Renal cortical epithelial cell (primary cell): ENCODE measurements at places on chromosomes 5 and 9.

DNA sequence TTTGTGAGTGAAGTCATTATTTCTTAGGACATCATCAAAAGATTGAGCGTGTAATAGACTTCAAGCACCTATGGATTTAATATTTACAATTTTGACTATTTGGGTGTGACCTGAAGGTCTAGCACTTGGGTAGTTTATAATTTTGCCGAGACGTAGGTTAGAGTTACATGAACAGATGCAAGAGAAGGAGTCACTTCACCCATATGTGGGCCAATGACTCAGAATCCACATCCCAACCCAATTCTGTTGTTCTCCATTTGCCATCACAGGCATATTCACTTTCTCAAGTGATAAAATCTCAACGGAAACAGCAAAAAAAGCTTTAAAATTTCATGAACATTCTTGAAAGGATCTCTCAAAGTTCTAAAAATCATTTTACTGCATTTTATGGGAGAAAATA lies 12.1 kb upstream of the ERAP1 start:
- no peak for DNase-seq

- DNase-seq, result peak; percentile 78
These were observed 107.0 kb downstream of the TRIO start for GRCh38 chr5:14250084-14250695.

- no peak for DNase-seq
These were observed 32.1 kb upstream of the MVB12B start for GRCh38 chr9:126294331-126295081.

GRCh38 chr5:7773178-7773577 lies 77.8 kb downstream of the CFAP90 start:
- no peak for DNase-seq

DNA sequence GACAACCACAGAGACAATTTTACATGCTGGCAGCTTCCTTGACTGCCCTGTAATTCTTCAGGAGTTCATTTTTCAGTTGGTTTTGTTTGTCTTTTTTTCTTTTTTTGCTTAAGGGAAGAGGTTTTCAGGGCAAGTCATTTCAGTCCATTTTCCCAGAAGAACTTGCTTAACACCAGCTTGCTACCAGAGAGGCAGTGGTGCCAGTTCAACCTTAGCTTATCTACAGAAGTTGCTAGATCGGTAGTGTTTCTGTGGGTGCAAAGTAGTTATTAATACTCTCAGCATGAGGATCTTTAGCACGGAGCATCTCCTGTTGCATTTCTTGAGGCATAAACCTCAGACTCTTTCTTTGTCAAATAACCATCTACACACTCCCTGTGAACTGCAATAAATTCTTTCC lies 1.1 kb downstream of the SPEF2 start:
- DNase-seq, result no peak

GRCh38 chr5:80835128-80835527 lies 125.0 kb upstream of the RASGRF2 start:
- DNase-seq, result no peak

DNA sequence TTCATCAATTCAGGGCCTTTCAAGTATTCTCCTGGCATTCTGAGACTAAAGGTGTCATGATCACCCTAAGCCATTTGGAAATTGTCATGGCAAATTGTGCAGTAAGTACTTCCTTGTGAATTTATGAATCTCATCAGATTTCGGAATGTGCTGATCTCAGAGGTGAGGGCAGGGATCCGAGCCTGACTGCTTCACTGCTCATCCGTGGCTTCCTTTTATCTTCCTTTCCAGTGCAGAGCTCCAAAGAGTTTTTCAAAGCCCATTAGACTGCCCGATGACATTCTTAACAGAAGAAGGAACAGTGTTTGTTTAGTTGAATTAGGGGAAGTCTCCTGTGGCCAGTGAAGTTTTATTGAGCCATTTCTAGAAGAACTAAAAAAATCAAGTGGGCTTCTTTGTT lies 182.8 kb upstream of the GDNF start:
- peak; percentile 7 for DNase-seq

DNA sequence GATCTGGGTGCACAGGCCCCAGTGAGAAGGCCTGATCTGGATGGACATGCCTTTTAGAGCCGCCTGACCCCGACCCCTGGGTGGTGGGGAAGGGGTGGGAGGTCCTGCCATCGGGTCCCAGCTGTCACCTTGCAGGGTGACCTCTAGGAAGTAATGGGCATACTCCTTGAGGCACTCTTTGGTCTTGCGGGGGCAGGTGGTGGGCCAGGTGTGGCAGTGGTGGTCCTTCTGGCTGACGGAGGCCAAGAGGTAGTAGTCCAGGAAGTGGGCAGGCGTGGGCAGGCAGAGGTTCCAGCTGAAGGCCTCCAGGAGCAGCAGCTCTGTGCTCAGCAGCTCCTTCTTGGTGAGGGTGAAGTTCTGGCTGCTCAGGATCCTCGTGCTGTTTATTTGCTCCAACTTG lies 30.0 kb downstream of the FABP6 start:
- DNase-seq, result no peak

DNA sequence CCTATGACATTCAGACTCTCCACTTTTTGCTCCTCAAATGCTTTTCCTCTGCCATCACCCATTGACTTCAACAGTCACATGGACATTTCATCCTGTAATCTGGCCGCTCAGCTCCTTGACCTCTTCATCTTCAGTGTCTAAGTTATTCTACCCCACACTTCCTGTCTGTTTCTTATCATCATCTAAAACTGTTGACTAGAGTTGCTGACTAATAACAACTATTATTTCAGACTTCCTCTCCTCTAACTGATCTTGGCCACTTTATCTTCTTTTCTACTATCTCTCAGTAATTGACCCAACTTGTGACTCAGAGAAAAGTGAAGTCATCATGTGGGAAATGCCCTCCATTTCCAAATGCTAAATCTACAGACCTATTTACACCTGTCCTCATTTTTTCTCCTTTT lies 254.7 kb upstream of the TRPC7 start:
- DNase-seq, result no peak

- DNase-seq, result no peak
These were observed 444.3 kb upstream of the CLINT1 start for GRCh38 chr5:158303275-158303674.

- DNase-seq, result peak; percentile 16
These were observed 71.9 kb downstream of the MVB12B start for GRCh38 chr9:126398403-126399058.

DNA sequence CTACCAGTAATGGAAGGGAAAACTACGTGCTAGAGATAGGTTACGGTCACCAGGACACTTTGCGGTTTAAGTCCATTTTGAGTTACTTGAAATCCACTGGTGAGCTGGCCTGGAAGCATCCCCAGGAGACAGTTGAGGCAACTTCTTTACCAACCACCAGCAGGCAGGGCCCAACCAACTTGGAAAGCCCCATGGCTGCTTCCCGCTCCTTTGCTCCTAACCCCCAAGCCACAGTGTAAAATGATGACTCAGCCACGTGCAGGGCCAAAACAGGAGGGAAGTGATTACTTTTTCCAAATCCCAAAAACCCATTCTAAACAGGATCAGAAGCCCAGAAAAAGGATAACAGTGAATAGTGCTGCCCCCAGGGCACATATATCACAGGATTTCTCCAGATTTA lies 87.4 kb downstream of the PAX5 start:
- DNase-seq, result peak; percentile 25

DNA sequence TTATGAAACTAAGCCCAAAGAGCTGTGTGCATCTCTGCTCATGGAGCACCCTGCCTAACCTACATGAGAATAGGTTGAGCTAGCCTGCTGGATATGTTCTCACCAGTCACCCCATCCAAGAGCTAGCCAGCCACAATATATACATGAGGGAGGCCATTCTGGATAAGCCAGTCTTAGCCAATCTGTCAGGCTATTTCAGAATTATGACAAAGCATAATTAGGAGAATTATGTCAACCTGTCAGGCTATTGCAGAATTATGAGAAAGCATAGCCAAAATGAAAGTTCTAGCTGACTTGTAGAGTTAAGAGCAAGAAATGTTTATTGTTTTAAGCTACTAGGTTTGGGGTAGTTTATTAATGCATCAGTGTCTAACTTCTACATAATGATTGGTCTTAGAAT lies 189.8 kb downstream of the WDR70 start:
- no peak for DNase-seq

GRCh38 chr9:78592811-78593210 lies 295.9 kb downstream of the PSAT1 start:
- DNase-seq, result no peak

DNA sequence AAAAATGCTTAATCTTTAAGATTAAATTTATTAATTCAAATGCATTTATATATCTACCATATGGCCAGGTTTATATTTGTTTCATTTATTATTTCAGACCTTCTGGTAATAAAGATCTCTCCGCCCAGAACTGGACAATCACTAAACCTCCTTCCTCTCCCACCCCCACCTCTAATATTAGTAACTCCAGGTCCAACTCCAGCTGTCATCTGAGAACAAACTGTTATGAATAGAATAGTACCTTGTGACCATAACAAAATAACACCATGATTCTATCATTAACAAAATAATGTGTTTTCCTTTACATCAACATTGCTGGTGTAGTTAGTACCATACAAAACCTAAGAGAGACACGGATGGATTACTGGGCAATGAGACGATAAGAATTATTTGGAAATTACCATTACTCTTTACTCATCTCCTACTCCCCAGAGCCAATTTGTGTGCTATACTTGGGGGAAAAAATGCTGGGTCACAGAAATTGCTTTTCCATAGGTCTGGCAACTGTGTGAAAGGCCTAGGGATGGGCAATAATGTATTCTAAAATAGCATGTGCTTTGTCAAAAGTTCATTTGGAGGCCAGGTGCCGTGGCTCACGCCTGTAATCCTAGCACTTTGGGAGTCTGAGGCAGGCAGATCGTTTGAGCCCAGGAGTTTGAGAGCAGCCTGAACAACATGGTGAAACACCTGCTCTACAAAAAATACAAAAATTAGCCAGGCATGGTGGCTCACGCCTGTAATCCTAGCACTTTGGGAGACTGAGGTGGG lies 186.1 kb downstream of the ENC1 start:
- DNase-seq, result no peak

DNA sequence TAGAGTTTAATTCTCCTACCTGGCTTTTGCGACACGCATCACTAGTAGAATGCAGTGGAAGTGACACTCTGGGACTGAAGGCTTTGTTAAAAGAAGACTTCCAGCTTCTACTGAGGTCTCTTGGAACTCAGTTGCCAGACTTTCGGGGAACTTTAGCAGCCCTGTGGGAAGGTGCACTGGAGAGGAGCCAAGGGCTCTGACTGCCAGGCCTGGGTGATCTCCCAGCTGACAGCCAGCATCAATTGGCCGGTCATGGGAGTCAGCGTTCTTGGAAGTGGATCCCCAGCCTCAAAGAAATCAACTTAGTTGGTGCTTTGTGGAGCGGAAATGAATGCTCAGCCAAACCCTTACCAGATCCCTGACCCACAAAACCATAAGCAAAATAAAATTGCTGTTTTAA lies 87.1 kb downstream of the OSTF1 start:
- peak; percentile 30 for DNase-seq

- no peak for DNase-seq
These were observed 168.6 kb downstream of the INSYN2B start for GRCh38 chr5:169811680-169812079.

DNA sequence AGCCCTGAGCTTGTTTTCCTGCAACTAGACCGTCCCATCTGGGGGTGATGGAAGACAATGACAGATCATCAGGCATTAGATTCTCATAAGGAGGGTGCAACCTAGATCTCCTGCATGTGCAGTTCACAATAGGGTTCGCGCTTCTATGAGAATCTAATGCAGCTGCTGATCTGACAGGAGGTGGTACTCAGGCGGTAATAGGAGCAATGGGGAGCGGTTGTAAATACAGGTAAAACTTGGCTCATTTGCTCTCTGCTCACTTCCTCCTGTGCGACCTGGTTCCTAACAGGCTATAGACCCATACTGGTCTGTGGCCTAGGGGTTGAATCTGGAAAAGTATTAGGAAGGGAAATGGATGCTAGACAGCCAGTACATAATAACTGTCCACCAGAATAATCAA lies 39.7 kb downstream of the PTTG1 start:
- no peak for DNase-seq

DNA sequence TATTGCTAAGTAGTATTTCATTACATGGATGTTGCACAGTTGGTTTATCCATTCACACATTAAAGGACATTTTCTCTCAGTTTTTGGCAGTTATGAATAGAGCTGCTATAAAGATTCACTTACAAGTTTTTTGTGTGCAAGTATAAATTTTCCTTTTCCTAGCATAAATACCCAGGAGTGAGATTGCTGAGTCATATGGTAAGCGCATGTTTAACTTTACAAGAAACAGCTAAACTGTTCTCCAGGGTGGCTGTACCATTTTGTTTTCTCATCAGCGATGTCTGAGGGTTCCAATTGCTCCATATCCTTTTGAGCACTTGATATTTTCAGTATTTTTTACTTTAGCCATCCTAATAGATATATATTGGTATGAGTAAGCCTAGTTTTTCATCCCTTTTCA lies 16.4 kb upstream of the ABCA1 start:
- no peak for DNase-seq

GRCh38 chr5:42626462-42626861 lies 130.2 kb upstream of the CCDC152 start:
- DNase-seq, result no peak

- DNase-seq, result no peak
These were observed 301.1 kb downstream of the PRR16 start for GRCh38 chr5:120765189-120765588.

DNA sequence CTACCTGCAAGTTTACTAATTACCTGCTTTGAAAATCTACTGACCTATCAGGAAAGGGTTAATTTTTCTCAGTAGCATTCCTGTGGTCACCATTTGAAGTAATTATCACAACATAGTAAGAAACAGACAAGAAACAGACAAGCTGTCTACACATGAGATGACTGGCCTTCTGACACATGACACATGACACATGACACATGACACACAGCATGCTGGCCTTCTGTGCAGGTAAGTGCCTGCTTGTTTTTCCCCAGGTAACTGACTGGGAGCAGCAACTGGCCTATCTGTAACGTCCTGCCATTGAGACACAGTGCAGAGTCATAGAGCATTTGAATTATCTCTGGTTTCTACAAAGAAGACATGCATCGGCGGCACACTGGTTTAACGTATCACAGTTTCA lies 222.4 kb downstream of the CTNND2 start:
- no peak for DNase-seq

DNA sequence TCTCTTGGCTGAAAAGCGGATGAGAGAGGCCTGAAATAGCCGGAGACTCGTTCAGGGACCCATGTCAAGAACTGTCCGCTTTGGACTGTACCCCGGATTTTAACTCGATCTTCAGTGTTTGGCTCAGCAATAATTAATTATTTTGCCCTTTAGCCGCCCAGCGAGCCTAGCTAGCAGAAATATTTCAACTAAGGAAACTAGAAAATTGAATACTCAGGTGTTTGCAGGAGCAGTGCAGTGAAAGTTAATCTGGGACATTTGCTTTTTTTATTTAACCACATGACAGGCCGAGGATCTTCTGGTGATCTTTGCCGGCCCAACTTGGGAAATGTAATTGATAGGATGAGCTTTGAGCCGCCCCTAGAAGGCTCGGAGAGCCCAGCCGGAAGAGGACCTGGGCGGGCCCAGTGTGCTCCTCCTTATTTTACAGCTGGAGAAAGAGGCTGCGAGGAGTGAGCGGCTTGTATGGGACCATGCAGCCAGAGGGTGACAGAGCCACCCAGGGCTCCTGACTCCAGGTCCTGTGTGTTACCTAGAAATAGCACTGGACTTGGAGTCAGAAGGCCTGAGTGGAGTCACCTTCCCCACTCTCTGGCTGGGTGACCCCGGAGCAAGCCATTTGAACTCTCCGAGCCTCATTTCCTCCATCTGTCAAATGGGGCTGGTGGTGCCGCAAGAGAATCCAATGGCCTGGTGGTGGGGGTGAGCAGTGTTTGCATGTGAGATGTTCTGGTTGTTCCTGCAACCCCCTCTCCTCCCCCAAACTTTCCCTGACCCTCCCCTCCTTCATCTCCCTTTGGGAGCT lies 2.4 kb downstream of the PPARGC1B start:
- no peak for DNase-seq
